ENCODE measurements at places on chromosomes 13 and 19.

- peak; percentile 12 for DNase-seq
Measured at GRCh38 chr13:75514080-75514995, 23.3 kb downstream of the COMMD6 start.

GRCh38 chr19:11050323-11051114 lies 38.7 kb upstream of the LDLR start:
- no peak for DNase-seq

- no peak for DNase-seq
Measured at GRCh38 chr13:111584101-111584672, 263.7 kb downstream of the TEX29 start.

GRCh38 chr13:106145997-106146864 lies 389.2 kb downstream of the EFNB2 start:
- no peak for DNase-seq

GRCh38 chr13:100511466-100511865 lies 77.1 kb downstream of the GGACT start:
- no peak for DNase-seq

DNA sequence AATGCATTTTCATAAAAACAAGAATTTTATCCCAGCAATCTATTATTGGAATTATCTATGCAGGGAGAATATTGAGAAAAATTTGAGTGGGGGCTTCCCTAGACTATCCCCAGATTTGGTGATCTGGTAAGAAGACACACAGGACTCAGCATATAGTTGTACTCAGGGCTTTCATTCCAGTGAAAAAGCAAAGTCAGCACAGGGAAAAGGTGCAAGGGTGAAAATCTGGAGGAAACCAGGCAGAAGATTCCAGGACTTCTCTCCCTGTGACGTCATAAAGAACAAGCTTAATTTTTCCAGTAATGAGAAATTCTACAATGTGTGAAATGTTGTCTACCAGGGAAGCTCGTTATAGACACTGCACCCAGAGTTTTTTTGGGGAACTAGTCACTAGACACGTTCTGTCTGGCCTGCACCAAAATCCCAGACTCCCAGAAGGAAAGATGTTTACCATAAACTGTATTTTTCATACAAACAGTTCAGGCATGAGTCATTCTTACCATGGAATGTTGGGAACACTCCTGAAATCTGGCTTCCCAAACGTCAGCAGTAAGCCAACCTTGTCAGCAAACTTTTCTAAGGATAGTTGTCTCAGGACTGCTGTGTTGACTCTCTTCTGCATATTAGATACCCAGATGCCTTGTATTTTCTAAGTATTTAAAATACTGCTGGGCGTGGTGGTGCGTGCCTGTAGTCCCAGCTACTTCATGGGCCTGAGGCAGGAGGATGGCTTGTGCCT lies 107.4 kb downstream of the DNAJC3 start:
- peak; percentile 72 for DNase-seq

- DNase-seq = no peak
Measured at GRCh38 chr19:8387688-8388611, 2.2 kb upstream of the RAB11B start.

DNA sequence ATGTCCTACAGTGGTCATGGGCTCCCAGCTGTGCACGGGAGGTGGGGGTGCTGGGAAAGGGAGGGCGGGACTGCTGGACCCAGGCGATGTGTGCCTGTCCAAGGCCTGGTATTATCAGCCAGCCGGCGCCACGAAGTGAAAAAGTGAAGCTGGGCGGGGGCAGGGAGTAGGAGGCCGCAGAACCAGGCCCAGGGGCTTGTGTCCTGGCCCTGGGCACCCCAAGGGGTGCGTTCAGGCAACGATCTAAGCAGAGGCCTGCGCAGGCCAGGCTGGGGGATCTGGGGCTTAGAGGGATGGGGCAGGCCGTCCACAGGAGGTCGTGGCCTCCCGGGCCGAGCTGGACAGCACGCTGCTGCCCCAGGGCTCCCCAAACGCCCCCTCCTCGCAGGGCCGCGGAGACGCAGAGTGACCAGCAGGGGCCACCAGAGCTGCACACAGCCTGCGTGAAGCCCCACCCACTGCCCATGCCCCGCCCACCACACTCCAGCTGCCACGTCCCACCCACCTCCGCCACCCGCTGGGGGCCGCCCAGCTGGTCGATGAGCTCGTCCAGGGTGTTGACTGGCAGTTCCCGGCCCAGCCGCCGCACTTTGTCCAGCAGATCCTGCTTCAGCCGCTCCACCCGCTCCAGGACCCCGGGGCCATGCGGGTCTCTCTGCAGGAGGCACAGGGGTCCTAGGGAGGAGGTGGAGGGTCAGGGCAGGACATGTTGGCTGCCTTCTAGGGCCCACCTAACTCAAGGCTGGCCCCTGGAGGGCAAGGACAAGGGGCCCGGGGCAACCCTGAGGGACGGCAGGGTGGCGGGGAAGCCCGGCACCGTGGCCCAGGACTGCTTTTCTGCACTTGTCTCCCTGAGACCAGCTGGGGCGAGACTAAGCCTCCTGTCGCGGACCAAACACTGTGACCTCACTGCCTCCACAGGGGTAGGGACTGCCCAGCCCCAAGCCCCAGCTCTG lies 9.5 kb downstream of the GPX4 start:
- DNase-seq = peak; percentile 96

GRCh38 chr19:30566681-30567420 lies 194.7 kb downstream of the ZNF536 start:
- no peak for DNase-seq

GRCh38 chr13:109671919-109672318 lies 114.5 kb downstream of the IRS2 start:
- no peak for DNase-seq

- DNase-seq = no peak
Measured at GRCh38 chr13:32135056-32135390, 103.4 kb downstream of the FRY start.

DNA sequence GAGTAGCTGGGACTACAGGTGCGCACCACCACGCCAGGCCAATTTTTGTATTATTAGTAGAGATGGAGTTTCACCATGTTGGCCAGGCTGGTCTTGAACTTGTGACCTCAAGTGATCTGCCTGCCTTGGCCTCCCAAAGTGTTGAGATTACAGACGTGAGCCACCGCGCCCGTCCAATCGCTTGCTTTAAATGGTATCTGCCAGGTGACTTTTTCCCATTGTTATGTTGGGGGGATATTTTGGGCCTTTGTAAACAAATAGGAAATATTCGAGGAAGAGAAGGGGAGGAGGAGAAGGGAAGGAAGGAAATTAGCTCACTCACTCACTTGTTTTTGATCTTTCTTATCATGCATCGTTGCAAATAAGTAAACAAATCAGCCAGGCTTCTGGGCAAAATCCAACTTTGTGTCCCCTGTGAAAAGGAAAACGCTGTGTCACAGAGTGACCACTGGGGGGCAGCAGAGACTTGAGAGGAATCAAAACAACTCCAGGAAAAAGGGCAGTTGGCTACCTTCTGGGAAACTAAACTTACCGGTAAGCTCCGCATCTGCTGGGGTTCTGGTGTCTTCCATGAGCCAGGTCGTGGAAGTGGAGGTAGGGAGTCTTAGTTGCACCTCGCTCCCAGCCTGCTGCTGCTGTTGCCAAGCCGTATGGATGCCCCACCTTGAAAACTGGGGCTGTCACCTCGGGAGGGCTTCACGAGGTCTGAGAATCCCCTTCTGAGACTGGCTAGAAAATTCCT lies 9.3 kb upstream of the RANBP3 start:
- peak; percentile 83 for DNase-seq

GRCh38 chr19:55258476-55258827 lies 365 bp downstream of the PPP6R1 start:
- peak; percentile 80 for DNase-seq

DNA sequence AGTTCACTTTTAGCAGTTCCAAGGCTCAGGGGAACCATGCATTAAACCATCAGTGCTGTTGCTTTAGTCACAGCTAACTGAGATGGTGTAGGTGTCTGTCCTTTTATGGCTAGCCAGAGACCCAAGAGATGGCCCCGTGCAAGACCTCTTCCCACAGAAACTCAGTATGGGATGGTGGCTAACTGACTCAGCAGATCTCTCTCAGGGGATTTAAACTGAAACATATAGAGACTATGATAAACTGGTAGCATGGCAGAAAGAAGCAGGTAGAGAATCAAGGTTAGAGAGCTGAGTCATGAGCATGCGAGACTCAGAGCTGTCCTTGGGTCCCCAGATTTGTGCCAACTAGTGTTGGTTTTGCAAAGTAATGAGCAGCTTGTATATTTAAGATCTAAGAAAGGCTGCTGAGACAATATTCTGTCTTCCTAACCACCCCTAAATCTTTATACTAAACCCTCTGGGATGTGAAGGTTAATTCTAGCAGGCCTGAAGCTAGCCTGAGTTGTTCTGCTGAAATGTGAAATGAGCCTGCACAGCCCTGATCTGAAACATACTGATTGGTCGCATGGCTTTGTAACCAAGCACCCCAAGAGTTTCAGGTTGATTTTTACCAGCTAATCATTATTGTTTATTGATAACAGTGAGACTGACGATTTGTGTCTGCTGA lies 6.5 kb upstream of the SCEL start:
- no peak for DNase-seq

- DNase-seq = no peak
Measured at GRCh38 chr19:18656337-18657086, 19.7 kb downstream of the KLHL26 start.

- DNase-seq = no peak
Measured at GRCh38 chr13:21461131-21461530, 2.0 kb upstream of the ZDHHC20 start.

DNA sequence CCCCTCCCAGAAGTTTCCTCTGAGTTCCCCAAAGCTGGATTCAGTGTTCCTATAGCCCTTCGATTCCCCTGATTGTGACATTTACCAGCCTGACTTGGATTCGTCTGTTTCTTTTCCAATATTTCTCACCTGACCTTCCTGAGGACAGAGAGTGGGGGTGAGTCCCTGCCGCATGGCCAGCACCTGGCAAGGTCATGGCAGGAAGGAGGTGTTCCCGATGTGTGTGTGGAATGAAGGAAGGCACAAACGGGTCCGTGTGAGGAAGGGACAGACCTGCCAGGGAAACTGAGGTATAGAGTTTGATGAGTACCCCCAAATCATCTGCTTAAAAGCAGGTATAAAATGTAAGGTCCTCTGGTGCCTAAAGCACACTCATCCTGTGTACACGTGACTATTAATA lies 3.3 kb downstream of the COL4A1 start:
- no peak for DNase-seq

DNA sequence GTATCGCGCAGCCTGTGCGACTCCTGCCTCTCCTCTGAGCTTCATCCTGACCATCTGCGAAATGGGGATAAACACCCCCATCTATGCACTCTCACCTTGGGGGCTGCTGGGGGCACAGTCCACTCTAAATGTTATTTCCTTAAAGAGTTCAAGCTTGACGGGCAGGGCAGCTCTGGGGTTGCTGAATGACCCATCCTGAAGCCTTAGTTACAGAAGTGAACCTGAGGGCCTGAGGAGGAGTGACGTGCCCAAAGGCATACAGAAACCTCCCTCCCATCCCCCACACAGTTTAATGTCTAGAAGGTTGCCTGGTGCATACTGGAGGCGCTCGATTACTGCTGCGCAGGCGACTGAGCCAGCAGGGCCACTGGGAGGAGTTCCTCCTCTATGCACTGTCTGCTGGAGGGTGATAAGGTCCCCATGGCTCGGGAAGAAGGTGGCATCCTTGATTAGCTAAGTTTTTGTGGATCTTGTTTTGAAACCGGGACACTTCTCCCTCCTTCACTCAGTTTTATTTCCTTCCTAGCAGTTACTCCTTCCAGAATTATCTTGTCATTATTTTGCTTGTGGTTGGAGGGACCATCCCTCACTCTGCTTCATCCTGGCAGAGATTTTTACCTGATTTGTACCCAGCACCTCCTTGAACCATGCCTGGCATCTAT lies 572 bp upstream of the FKBP8 start:
- DNase-seq = peak; percentile 72

GRCh38 chr13:48559638-48560320 lies 26.9 kb upstream of the RCBTB2 start:
- DNase-seq = no peak

DNA sequence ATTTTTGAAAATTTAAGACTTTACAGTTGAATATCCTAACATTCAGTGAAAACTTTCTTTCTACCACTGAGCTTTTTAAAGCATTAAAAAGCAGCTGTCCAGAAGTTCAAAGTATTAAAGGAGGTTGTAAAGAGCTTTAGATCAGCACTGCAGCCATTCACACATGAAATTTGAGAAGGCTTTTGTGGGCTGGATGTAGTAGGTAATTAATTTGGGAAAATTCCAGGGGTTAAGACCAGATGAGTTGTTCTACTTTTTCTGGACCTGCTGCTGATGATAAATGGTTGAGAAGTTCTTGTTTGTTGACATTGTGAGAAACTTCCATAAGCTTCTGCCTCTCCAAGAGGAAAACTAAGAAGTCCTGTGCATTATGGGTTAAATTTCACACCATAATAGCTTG lies 1779.6 kb upstream of the PRR20A start:
- DNase-seq = no peak

GRCh38 chr13:96780105-96780504 lies 214.2 kb downstream of the OXGR1 start:
- DNase-seq = no peak

- DNase-seq = no peak
Measured at GRCh38 chr19:6825076-6825774, 52.7 kb downstream of the VAV1 start.

DNA sequence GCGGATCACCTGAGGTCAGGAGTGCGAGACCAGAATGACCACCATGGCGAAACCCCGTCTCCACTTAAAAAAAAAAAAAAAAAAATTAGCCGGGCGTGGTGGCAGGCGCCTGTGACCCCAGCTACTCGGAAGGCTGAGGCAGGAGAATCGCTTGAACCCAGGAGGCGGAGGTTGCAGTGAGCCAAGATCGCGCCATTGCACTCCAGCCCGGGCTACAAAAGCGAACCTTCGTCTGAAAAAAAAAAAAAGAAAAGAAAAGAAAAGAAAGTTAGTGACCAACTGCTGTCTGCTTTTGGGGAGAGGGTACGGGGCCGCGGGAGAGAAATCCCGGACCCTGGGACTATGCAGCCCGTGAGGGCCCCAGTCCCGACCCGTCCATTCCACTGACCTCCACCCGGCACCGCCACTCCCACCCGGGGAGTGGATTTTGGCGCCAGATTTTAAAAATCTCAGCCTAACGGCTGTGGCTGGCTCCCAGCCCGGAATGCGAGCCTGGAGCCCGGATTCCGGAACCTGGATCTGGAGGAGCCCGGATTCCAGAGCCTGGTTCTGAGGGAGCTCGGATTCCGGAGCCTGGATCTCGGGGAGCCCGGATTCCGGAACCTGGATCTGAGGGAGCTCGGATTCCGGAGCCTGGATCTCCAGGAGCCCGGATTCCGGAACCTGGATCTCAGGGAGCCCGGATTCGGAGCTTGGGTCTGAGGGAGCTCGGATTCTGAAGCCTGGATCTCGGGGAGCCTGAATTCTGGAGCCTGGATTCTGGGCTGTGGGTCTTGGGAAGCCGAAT lies 6.1 kb upstream of the LMNB2 start:
- DNase-seq = peak; percentile 91

GRCh38 chr13:112903071-112903577 lies 65.9 kb upstream of the MCF2L start:
- DNase-seq = no peak

All from GM03348 (cell line).